Ovary (tissue), 10 donors: ENCODE measurements at places on chromosomes 5 and 9. TPM values are rescaled to one million over a fixed set of nuclear protein-coding genes. Genes with fewer than 3 reads are reported as not detected.

MCC gene
- 108 TPM for total RNA-seq

LRRC19 gene
- not detected for total RNA-seq

CAMK2A gene
- total RNA-seq = 0.62 TPM

GLRA1 gene
- total RNA-seq = not detected

DNA sequence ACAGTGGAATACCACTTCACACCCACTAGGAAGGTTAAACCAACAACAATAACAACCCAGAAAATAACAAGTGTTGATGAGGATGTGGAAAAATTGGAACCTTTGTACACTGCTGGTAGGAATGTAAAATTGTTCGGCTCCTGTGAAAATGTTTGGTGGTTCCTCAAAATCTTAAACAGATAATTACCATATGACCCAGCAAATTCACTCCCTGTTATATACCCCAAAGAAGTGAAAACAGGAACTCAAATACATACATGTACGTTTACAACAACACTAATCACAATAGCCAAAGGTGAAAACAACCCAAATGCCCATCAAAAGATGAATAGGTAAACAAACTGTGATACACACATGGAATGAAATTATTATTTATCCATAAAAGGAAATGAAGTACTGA is 178.5 kb upstream of the PHYKPL start:
- no peaks in the 10 kb centered on the region for H3K27me3 ChIP-seq
- H3K4me3 ChIP-seq = no peak overlapping the region
- no peaks in the 10 kb centered on the region for H3K36me3 ChIP-seq
- no peak overlapping the region for H3K27ac ChIP-seq

DNA sequence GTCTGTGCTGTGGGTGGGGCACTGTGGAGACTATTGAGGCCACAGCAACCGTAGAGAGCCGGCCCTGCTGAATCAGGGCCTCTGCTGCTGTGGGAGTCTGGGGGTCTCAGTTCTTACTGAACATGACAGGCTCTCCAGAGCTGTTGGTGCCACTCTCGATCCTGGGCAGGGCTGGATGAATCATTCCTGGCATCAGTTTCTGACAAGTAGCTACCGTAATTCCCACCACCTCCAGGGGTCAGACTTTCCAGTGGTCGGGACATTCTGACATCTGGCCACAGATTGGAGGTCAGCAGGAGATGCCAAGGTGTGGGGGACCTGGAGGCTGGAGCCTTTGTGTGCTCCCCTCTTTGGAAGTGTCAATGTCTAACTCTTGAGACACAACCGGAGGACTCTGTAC is 188.4 kb downstream of the IRX2 start:
- H3K27ac ChIP-seq = no peak overlapping the region
- no peak overlapping the region for H3K4me3 ChIP-seq
- H3K27me3 ChIP-seq = no peaks in the 10 kb centered on the region

- H3K27ac ChIP-seq = no peak overlapping the region
- no peak for DNase-seq
- H3K4me3 ChIP-seq = no peak overlapping the region
- H3K27me3 ChIP-seq = no peaks in the 10 kb centered on the region
Observed at GRCh38 chr5:97666783-97667182, 483.7 kb upstream of the RIOK2 start.

- no peaks in the 10 kb centered on the region for H3K27me3 ChIP-seq
- H3K4me3 ChIP-seq = no peak overlapping the region
- H3K4me1 ChIP-seq = no peaks in the 10 kb centered on the region
- H3K36me3 ChIP-seq = no peaks in the 10 kb centered on the region
- no peak for DNase-seq
Observed at GRCh38 chr9:98594546-98595160, 114.1 kb downstream of the GABBR2 start.

GRCh38 chr9:134169724-134170401 is 5.5 kb upstream of the RNU6ATAC start:
- no peak for DNase-seq
- no peak overlapping the region for H3K27ac ChIP-seq
- peaks cover 12% of the 10 kb centered on the region for H3K4me1 ChIP-seq
